ENCODE measurements at places on chromosomes 7 and 10. TPM values are rescaled to one million over a fixed set of nuclear protein-coding genes. Genes with fewer than 3 reads are reported as not detected.

Gene VIPR2
- 0.06 TPM for total RNA-seq

Gene LUC7L2
- total RNA-seq = 39.5 TPM

Gene CUL1
- 45.6 TPM for total RNA-seq

Gene SPDYE5
- total RNA-seq = not detected

Gene HMX2
- total RNA-seq = not detected

Gene MMP21
- not detected for total RNA-seq

Gene GPR85
- 2.1 TPM for total RNA-seq

Gene ENTPD1
- total RNA-seq = 0.99 TPM

Gene ARMC3
- total RNA-seq = not detected

Gene OPN4
- total RNA-seq = not detected

Gene PROSER2
- total RNA-seq = 2.0 TPM

Gene HMX3
- total RNA-seq = not detected

Gene AGR3
- not detected for total RNA-seq

Gene SLC26A4
- 20.5 TPM for total RNA-seq

Gene SAMD9L
- 20.5 TPM for total RNA-seq

Gene GCK
- 0.25 TPM for total RNA-seq

Gene KCP
- not detected for total RNA-seq

Gene MAGI2
- 4.6 TPM for total RNA-seq

Gene DGKI
- 5.3 TPM for total RNA-seq
